ENCODE measurements at places on chromosomes 7 and 10.
A peak's percentile ranks its signal among the peaks of the same experiment; 100 is the strongest.

GRCh38 chr10:33749067-33749735 is 414.7 kb upstream of the NRP1 start:
- no peak for DNase-seq
- no peaks in the 10 kb centered on the region for H3K4me1 ChIP-seq
- no peaks in the 10 kb centered on the region for H3K36me3 ChIP-seq
- no peak overlapping the region for H3K4me3 ChIP-seq
- no peak overlapping the region for H3K27ac ChIP-seq

DNA sequence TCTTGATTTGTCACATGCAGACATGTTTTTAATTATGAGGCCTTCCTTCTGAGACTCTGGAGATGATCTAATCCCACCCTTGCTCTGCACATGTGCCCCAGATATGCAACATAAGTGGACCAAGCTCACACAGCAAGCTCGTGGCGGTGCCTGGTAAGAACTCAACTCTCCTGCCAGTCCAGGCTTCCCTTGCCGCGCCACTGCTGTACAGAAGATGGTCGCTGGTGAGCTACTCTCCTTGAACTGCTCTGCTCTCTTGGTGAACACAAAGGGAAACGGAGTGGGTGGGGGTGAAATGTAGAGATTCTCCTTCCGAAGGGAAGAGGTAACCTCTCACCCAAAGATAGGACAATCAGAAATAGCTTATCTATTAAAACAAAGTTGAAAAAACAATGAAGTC is 25.7 kb downstream of the MYOF start:
- DNase-seq: no peak
- H3K27me3 ChIP-seq: no peaks in the 10 kb centered on the region
- H3K27ac ChIP-seq: no peak overlapping the region

DNA sequence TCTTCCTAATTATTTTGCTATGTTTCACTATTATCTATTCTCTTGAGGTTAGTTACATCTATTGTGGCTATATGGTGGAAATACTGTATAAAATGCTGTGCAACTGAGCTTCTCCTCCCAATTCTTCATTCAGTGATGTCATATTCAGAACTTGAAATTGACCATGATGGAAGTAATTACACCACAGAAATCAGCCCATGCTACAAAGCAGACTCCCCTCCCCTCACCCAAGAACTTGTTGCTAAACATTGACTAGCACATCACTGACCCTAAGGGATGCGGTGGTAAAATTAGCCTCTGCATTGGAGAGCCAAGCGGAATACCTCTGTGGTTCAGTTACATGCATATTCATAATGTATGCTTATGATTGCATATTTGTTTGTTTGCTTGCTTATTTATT is 8.8 kb downstream of the CALD1 start:
- no peaks in the 10 kb centered on the region for H3K27me3 ChIP-seq
- no peaks in the 10 kb centered on the region for H3K4me1 ChIP-seq
- DNase-seq: no peak

DNA sequence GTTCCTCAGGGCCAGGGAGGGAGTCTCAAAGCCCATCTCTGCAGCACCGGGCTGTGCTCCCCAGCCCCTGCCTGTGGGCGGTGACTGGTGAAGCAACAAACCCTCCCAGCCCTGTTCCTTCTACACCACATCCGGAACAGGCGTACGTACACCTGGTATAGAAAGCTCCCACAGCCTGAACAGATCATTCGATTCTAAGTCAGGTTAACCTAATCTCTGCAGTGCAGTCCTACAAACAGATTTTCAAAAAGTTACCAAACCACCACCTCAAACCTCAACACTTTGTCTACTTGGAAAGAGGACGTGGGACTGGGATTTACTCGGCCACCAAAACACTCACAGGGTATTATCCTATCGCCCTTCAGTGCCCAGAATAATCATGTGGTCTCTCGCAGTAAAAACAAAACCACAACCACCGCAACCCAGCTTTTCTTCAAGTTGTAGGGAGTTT is 238.4 kb downstream of the DIP2C start:
- no peaks in the 10 kb centered on the region for H3K27me3 ChIP-seq
- no peaks in the 10 kb centered on the region for H3K36me3 ChIP-seq
- DNase-seq: peak; percentile 26

- H3K27ac ChIP-seq: no peak overlapping the region
- DNase-seq: peak; percentile 60
- H3K4me1 ChIP-seq: no peaks in the 10 kb centered on the region
- H3K4me3 ChIP-seq: no peak overlapping the region
Measured at GRCh38 chr7:97145068-97145467, 27.6 kb downstream of the SDHAF3 start.

GRCh38 chr10:69239816-69240434 is 19.8 kb downstream of the HKDC1 start:
- peaks cover 5% of the 10 kb centered on the region for H3K4me1 ChIP-seq
- H3K27me3 ChIP-seq: no peaks in the 10 kb centered on the region
- no peak overlapping the region for H3K4me3 ChIP-seq
- H3K27ac ChIP-seq: no peak overlapping the region
- DNase-seq: peak; percentile 10

- peaks cover 63% of the 10 kb centered on the region for H3K27me3 ChIP-seq
- H3K36me3 ChIP-seq: no peaks in the 10 kb centered on the region
- H3K27ac ChIP-seq: no peak within 1 kb of the TSS
- DNase-seq: peak; percentile 42
- peak within 1 kb of the TSS; percentile 42 for H3K4me3 ChIP-seq
Measured at GRCh38 chr7:21542891-21543527, at the start of gene DNAH11. DNAH11 (plus strand) TSS chr7:21543039; CDS start chr7:21543246, 207 bp downstream.
